ENCODE measurements at places on chromosomes 13 and 19. TPM values are rescaled to one million over a fixed set of nuclear protein-coding genes. Genes with fewer than 3 reads are reported as not detected.

DNA sequence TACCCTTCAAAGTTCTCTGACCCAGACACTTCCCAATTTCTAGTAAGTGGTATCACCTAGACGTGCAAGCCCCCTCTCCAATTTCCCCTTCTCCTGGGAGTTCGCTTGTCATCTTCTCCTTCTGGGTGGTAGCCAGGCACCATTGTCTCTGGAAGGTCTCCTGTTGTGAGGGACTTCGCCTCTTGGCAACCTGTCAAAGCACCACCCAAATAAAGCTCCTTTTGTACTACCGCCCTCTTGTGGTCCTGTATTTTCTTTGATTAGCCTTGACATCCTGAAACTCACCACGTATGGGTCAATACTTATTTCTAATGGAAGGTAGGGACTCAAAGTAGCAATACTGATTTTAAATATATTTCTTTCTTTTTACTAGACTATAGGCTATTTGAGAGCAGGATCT, 8.2 kb downstream of the GPC5 start:
- DNase-seq, result no peak

The RNF113B gene
- polyA plus RNA-seq, result not detected

The F2RL3 gene
- polyA plus RNA-seq, result not detected

- no peak for DNase-seq
These were observed 5.0 kb upstream of the MICU2 start for GRCh38 chr13:21608961-21609360.

DNA sequence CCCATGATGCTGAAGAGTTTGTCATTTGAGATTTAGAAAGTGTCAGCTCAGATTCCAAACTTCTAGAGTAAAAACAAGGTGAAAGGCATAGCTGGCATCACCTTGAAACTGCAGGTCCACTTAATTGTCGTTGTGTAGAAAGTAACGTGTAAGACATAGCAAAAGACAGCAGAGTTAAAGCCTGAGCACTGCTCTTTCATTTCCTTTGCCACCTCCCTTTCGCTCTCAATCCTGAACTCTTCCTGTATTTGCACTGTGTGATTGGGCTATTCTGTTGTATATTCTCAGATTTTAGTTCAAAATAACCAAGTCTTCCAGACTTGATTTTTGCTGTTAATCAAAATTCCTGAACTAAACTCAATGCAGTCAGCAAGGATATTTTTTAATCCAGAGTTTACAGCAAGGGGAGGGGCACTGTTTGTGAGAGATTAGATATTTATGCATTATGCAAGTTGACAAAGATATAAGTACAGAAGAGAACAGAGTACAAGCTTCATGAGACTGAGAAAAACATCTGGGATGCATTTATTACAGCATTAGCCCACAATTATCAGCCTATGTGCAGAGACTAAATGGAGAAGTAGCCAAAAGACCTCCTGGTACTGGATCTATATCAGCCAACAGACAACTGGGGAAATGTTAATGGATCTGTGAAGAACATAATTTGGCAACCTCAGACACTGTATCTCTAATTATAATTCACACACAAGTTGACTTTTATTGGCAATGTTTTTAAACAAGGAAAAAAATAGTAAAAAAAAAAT, 328.6 kb downstream of the SUCLA2 start:
- no peak for DNase-seq

DNA sequence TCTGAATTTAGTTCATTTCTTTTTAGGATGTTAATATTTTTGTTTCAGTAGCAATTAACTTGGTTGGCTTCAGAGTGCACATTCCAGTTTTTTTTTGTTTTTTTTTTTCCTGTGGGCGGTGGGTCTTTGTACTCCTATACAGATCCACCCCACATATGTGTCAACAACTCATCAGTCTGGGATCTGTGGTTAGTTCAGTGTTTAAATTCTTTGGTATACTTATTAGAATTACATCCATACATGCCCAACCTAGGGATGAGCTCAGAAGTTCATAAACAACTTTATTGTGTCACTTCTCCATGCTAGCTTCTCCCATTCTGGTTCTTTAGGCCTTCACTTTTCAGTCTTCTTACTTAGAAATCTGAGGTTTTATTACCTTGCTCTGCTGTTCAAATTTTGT, 50.9 kb downstream of the PCCA start:
- no peak for DNase-seq

- DNase-seq, result no peak
These were observed 34.4 kb downstream of the AP1M1 start for GRCh38 chr19:16232127-16232526.

DNA sequence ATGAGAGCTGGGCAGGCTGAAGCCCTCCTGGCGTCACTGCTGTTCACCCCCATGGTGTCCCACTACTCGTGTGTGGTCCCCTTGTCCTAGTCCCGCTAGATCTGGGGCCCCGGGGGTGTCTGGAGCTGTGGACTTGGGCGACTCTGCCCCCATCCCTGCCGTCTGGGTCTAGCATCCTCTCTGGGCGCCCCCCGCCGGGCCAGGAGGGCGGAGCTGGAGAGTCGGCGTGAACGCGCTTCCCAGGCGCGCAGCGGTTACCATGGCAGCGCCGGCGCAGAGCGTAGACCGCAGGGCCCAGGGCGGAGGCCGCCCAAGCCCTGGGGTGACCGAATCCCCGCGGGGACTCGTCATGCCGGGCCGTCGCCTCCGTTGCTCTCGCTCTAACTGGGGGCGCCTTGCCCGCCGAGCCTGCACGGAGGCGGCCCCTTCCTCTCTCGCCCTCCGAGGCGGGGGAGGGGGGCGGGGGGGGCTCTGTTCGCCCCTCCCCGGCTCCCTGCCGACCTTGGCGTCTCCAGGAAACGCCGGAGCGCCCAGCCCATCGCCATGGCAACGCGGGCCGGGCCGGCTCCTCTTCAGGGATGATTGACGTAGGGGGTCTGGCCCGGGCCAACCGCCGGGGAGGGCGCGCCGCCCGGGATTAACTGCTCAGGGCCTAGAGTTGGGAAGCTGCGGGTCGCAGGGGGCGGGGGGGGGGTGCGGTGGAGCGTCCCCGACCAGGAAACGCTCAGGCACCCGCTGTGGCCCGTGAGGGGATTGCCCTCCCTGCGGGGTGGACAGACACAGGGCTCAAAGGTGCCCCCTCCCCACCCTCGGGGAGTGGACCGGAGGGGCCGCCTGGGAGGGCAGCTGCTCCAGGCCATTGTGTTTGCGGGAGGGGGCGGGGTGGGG, 8.9 kb downstream of the ISYNA1 start:
- DNase-seq, result no peak

DNA sequence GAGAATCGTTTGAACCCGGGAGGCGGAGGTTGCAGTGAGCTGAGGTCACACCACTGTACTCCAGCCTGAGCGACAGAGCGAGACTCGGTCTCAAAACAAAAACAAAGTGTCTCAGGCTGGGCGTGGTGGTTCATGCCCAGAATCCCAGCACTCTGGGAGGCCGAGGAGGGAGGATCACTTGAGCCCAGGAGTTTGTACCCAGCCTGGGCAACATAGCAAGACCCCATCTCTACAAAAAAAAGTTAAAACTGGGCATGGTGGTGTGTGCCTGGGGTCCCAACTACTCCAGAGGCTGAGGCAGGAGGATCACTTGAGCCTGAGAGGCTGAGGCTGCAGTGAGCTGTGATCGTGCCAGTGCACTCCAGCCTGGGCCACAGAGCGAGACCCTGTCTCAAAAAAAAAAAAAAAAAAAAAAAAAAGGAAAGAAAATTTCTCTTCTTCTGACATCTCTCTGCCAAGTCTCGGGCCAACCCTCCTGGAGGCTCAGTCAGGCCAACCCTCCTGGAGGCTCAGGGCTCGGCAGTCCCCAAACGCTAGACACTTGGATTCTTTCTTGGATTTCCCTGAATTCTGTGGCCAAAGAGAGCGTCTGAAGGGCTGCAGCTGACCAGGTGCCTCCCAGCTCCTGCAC, 26.3 kb downstream of the ARID3A start:
- DNase-seq, result no peak

The SIGLEC11 gene
- not detected for polyA plus RNA-seq

- DNase-seq, result no peak
These were observed 9.3 kb downstream of the SLC7A10 start for GRCh38 chr19:33216198-33216830.

The CD37 gene
- polyA plus RNA-seq, result not detected
